ENCODE measurements at places on chromosomes 3 and 15.

DNA sequence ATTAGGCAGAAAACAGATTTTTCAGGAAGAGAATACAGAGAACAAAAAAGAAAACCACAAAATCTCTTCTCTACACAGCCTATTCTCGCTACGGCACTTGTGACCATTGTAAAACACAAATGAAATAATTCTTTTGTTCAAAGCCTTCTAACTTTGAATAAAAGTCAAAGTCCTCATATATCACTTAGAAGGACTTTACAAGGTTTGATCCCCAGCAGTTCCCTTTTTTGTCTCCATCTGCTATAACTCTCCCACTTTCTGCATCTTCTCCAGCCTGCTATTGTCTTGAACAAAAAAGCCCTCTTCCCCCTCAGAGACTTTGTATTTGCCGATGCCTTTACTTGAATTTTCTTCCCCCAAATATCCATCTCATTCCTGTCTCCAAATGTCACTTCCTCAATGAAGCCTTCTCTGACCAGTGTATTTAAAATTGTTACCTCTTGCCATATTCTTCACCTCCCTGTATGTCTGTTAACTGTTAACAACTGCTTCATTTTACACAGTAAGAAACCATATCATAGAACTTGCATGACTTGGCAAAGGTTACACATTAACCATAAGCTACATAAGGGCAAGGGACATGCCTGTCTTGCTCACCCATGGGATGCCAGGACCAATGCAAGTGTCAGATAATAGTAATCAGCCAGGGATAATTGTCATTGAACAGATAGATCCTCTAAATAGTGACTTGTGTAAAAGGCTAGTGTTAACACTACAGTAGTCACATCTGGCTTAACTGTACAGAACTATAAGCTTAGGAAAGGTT, 122.4 kb downstream of the CBLB start:
- DNase-seq: no peak

GRCh38 chr15:87746333-87746732, 510.2 kb downstream of the NTRK3 start:
- DNase-seq: no peak

DNA sequence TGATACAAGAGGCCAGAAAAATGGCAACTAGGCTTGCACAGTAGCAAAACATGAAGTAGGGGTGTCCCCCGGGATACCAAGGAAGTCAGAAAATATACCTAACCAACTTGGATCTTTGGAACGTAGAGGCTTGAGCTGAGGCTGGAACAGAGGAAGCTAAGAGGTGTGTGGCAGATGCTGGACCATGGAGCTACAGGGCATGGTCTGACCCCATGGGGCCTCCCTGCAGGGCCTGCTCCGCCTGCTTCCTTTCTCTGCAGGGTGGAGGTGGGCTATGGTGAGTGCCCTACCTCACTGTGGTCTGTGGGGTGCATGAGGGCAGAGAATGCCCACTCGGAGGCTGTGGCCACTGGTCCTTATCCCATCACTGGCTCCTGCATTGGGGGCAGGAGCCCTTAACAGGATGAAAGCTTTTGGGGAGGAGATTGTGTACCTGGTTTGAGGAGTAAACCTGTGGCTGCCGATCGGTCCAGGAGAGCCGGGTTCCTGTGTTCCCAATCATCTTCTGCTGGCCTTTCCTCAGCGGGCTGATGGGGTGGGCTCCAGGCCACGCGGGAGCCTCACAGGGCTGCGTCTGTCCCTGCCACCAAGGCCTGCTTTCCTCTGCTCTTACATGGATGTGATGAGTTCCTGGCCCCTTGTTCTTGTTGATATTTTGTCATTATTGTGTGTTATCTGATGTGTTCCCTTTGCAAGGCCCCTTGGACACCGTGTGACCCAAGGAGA, 96.8 kb downstream of the OCA2 start:
- no peak for DNase-seq

GRCh38 chr3:117910820-117911521, 1123.7 kb downstream of the IGSF11 start:
- peak; percentile 46 for DNase-seq

GRCh38 chr3:165359005-165359404, 162.8 kb upstream of the SLITRK3 start:
- DNase-seq: no peak
